ENCODE measurements at places on chromosomes 12 and 14. TPM values are rescaled to one million over a fixed set of nuclear protein-coding genes. Genes with fewer than 3 reads are reported as not detected.

MYF5 gene
- not detected for polyA plus RNA-seq

CDKN3 gene
- 27.0 TPM for polyA plus RNA-seq

KRT72 gene
- polyA plus RNA-seq: not detected

GRCh38 chr12:76020281-76020680 is 11.3 kb downstream of the PHLDA1 start:
- H3K27me3 ChIP-seq: no peaks in the 10 kb centered on the region
- no peak overlapping the region for H3K4me3 ChIP-seq
- no peaks in the 10 kb centered on the region for H3K36me3 ChIP-seq
- peak; percentile 90 for DNase-seq
- peaks cover 10% of the 10 kb centered on the region for H3K4me1 ChIP-seq

DNA sequence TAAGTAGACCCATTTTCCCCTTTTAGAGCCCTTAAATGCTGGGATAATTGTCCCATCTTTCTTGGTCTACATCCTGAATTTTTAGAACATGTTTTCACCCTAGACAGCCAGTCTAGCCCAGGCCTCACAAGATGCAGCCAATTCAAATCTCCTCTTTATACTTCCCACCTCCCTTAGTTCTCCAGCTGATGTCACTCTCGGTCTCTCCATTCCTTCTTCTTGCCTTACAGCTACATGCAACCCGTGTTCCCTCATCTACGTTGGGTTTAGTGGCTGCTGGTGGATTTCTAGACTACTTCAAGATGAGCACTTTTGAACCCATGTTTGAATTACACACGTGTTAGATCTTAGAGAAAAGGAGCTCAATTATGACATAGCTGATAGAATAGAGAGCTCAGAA is 132.0 kb downstream of the PPM1H start:
- no peaks in the 10 kb centered on the region for H3K36me3 ChIP-seq
- H3K27me3 ChIP-seq: no peaks in the 10 kb centered on the region
- peak; percentile 18 for DNase-seq
- no peaks in the 10 kb centered on the region for H3K4me1 ChIP-seq
- H3K4me3 ChIP-seq: no peak overlapping the region
- H3K27ac ChIP-seq: no peak overlapping the region

- H3K27ac ChIP-seq: no peak overlapping the region
- peak; percentile 55 for DNase-seq
- H3K27me3 ChIP-seq: no peaks in the 10 kb centered on the region
- no peaks in the 10 kb centered on the region for H3K4me1 ChIP-seq
- H3K36me3 ChIP-seq: no peaks in the 10 kb centered on the region
Measured at GRCh38 chr12:87216436-87216835, 812.8 kb downstream of the C12orf50 start.

- no peak overlapping the region for H3K27ac ChIP-seq
- no peak overlapping the region for H3K4me3 ChIP-seq
- DNase-seq: peak; percentile 74
- H3K36me3 ChIP-seq: no peaks in the 10 kb centered on the region
Measured at GRCh38 chr14:101475456-101476257, 85.6 kb upstream of the DIO3 start.

Data from fibroblast of lung (primary cell).